ENCODE measurements at places on chromosomes 3 and 15. TPM values are rescaled to one million over a fixed set of nuclear protein-coding genes. Genes with fewer than 3 reads are reported as not detected.

GRCh38 chr3:97940034-97940433 lies 32.2 kb downstream of the RIOX2 start:
- DNase-seq, result no peak

Gene PRR20G
- not detected for total RNA-seq

Gene MITF
- total RNA-seq, result 0.05 TPM

Gene TAGLN3
- 1.8 TPM for total RNA-seq

DNA sequence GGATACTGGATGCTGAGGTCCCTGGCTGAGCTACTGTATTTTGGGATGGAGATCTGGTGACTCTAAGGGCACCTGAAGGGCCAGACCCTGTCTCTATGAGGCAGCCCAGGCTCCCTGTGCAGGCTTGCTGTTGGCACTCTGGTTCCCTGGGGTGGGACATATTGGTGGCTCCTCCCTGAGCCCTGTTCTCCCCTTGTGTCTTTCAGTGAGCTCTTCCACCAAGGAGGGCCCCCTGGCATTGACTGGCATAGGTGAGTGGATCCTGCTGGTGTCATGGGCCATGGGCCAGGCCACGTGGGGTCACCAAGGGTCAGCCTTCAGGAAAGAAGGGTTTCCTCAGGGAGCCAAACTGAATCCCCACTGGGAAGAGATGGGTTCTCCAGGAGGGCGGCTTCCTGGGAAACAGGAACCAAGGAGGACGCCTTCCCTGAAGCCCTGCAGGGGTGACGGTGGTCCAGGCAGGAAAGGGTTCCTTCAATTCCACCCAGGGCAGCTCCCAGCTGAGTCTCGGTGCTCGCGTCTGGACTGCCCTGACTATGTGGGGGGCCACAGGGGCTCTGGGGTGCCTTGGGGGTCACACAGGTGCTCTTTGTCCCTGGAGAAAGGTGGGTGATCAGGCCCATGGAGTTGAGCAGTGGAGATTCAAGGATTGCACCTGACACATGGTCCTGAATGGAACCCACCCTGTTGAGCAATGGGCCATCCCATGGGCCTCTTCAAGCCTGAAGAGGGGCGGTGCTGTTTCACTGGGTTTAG lies 220.4 kb downstream of the SNRPN start:
- peak; percentile 1 for DNase-seq

Gene TMEM207
- not detected for total RNA-seq

GRCh38 chr3:118987477-118987876 lies 47.2 kb downstream of the IGSF11 start:
- no peak for DNase-seq

DNA sequence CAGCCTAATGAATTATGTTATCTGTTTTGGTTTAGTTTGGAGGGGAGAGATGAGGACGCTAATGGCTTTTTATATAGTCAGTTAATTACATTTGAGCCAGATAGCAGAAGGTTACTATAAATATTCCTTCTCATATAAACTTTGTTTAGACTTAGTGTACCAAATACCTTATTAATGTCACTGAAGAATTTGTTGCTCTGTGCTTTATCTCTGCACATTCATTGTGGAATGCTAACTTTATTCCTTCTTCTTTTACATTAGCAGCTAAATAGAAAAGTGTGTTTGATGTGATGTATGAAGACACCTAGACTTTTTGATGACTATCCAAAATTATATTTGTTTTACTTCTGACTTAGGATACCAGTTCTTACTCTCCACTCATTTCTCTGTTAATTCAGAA lies 105.2 kb downstream of the EPHA3 start:
- no peak for DNase-seq

- DNase-seq, result peak; percentile 20
Measured at GRCh38 chr3:128787256-128788253, 61.6 kb downstream of the RAB7A start.

Gene CCDC39
- not detected for total RNA-seq

Gene ACVR2B
- 5.5 TPM for total RNA-seq

DNA sequence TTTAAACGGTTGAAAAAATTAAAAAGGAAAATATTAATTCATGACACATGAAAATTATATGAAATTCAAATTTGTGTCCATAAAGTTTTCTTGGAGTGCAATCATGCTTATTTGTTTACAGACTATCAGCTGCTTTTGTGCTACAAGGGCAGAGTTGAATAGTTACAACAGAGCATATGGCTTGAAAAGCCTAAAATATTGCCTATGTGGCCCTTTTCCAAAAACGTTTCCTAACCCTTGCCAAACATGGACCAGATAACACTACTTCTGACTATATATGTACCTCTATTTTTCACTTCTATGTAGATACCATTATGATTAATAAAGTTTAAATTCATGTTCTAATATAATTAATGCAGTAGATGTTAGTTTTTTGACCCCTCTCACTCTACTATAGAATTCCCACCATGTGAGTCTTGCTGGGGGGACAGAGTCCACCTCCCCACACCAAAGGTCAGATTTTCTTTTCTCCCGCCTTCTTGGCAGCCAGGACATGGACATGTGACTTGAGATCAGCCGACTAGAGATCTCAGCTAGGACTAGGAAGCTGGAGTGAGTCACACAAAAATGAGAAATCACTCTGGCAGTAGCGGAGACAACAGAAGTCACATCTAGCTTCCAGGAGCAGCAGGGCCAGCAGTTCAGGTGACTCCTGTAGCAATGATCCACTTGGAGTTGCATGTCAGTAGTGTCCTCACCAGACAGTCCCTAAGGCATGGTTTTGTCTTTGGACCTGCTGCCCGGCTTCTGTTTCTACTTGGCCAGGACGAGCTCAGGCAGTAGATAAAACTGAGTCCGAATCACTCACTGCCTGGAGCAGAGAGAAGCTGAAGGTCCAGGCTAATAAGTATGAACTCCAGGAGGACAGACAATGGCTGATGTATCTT lies 22.4 kb downstream of the CIAO2A start:
- DNase-seq, result no peak

GRCh38 chr15:31098953-31099740 lies 2.4 kb downstream of the TRPM1 start:
- no peak for DNase-seq

GRCh38 chr3:25110642-25111041 lies 317.4 kb upstream of the RARB start:
- no peak for DNase-seq

- DNase-seq, result no peak
Measured at GRCh38 chr3:105746231-105746996, 122.4 kb downstream of the CBLB start.

Gene SERINC4
- 0.08 TPM for total RNA-seq

Gene IMPG2
- 0.05 TPM for total RNA-seq
